NCI-H146 (cell line): ENCODE measurements at places on chromosomes 6 and 20.

DNA sequence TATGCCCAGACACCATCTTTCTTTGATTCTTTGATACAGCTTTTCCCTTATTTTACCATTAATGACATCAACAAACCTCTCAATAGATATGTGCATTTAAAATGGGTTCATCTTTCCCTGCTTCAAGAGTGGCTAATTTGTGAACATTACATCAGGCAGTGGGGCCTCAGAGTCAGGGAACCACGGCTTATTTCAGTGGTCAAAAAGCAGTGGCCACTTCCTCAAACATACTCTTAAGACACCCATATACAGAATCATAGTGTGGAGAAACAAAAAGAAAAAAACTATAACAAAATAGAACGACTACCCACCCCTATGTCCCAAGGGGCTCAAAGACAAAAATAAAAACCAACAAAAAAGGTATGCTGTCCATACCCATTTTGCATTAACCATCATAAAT lies 12.9 kb downstream of the SALL4 start:
- no peak for DNase-seq

- DNase-seq: no peak
These were observed 3.3 kb upstream of the CNKSR3 start for GRCh38 chr6:154513601-154514320.

DNA sequence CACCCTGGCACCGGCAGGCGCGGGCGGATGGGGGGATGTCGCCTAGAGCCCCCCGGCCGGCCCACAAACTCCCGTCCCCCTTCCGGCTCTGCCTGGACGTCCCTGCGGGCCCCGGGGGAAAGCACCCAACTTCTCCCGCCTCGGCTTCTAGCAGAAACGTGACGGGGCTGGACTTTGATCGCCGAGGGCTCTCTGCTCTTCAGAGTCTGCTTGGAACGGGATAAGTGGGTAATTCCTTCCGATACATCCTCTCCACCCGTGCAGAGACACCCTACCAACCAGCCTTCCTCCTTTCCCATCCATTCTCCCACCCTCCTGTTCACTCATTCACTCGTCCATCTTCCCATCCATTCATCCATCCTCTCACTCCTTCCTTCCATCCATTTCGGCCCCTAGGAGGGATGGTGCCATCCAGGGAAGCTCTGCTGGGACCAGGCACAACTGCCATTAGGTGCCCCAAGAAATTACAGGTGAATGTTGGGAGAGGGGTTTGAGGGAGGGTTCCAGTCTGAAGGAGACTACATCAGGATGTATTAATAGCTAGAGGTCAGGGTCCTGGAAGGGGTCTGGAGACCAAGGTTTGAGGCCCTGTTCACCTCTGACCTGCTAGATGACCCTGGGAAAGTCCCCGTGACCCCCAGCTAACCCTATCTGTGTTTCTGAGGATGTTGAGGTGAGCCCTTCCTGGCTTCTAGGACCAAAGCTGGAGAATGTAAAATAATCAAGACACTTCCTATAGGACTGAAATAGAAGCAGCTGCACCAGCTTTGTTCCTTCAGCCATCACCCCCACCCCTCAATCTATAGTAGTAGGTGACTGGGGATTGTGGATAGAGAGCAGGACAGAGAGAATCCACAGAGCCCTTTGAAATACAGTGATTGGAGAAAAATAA lies 538 bp downstream of the TTLL9 start:
- peak; percentile 50 for DNase-seq

- DNase-seq: peak; percentile 30
These were observed 11.3 kb downstream of the SERPINB9 start for GRCh38 chr6:2891768-2892170.

DNA sequence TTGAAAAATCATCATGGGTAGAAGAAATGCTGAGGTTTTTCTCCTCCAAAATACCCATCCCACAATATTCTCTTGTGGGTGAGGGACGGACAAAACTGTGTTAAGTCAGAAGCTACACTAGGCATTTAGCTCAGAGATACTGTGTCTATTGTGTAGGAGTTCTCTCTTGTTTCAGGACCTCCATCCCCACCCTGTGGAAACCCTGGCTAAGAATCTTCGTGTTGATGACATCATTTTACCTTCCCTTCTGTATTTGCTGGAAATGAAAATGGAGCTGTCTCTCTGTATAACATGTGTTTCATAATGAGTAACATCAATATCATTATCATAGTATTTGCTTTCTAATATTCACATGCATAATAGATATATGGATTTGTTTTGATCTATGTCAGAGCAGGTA lies 1193.0 kb upstream of the CITED2 start:
- no peak for DNase-seq

- DNase-seq: peak; percentile 39
These were observed 25.0 kb downstream of the TAB2 start for GRCh38 chr6:149342525-149342924.

- DNase-seq: no peak
These were observed 183.1 kb upstream of the MCHR2 start for GRCh38 chr6:100176951-100177710.

GRCh38 chr6:68633281-68633971 lies 1.7 kb upstream of the ADGRB3 start:
- DNase-seq: no peak

DNA sequence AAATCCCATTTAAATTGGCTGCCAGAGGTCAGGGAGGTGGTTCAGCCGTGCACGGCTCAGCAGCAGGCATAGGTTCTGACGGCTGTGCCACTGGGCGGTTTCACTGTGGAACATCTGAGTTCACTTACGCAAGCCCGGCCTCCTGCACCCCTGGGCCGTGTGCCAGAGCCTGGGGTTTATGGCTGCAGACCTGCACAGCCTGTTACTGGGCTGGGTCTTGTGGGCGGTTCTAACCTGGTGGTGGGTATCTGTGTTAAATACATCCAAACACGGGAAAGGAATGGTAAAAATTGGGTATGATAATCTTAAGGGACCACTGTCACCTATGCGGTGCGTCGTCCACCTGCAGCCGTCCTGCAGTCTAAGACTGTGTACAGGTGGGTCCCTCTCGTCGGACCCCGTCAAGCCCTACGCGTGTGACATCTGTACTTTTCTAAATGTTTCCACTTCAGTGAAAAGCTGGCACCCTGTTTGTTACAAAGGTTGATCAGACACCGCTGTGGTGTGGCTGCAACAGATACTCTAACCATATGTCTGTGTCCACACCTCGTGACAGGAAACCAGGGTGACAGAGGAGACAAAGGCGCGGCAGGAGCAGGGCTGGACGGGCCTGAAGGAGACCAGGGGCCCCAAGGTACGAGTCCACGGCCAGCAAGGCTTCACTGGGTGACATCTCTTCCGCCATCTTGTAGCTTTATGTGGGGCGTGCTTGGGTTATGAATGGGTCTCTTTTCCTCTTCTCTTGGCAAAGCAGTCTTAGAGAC lies 21.5 kb downstream of the COL9A3 start:
- no peak for DNase-seq

GRCh38 chr6:105492706-105493673 lies 90.1 kb upstream of the PREP start:
- DNase-seq: no peak

GRCh38 chr6:147991961-147992360 lies 350.7 kb upstream of the SASH1 start:
- no peak for DNase-seq

DNA sequence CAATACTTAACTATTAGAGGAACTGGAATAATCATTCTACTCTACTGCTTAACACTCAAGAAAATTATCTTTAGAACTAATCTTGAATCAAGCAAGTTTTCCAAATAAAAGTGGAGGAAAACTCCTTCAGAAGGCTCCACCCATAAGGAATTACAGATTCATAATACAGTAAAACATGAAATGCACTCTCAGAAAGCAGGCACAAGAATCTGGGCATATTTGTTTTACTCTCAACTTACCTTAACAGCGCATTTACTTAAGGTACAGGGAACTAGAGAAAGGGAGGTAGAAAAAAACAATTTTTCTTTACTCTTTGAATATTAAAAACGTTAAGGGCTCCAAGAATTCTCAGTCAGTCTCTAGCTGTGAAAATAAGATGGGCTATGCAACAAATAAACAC lies 101.8 kb upstream of the MAP7 start:
- DNase-seq: no peak

DNA sequence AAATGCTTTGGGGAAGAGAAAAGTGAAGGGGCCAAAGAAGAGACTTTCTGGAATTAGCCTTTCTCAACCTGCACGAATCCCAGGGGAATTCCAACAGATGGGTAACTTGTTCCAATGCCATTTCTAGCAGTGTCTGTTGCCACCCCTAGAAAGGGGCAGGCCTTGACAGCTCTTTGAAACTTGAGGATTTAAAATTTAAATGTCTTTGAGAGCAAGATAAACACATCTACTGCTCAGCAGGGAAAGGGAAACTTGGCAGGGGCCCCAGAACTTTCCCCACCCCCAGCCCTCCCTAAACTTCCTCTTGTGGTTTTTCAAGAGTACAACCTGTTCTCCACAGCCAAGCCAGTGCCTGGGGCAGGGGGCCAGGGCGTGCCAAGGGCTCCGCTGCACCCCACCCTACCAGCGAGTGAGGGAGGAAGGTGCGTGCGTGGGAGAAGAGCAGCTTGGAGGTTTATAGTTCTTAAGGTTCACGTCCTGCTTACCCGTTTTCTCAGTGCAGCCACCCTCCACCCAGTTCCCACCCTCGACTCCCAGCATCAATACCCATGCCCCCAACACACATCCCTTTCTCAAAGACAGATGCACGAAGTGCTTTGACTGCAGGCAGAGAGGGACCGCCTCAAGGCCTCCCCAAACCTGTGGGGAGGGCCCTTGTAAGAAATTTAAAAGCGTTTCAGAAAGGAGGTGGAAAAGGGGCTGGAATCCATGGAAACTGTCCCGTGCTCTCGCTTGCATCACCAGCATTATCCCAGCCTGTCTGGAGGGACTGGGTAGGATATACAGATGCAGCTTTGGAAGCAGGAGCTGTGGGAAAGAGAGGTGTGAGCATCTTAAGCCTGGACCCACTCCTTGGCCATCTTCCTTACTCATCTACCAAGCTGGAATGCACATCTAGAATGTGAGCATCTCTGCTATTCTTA lies 4.5 kb upstream of the TAF8 start:
- DNase-seq: no peak

GRCh38 chr6:136901212-136901784 lies 20.8 kb upstream of the SLC35D3 start:
- no peak for DNase-seq

GRCh38 chr6:93423542-93423941 lies 4.2 kb upstream of the EPHA7 start:
- DNase-seq: peak; percentile 73
